CD4-positive, alpha-beta T cell treated with Interleukin-1 beta for 1 hour (primary cell): ENCODE measurements at places on chromosomes 7 and 10.

- no peak for DNase-seq
These were observed 60.6 kb downstream of the CAV1 start for GRCh38 chr7:116585392-116585791.

- DNase-seq: no peak
These were observed 38.2 kb downstream of the MDH2 start for GRCh38 chr7:76086070-76086469.

GRCh38 chr7:124022551-124022950 lies 10.3 kb downstream of the TMEM229A start:
- DNase-seq: no peak

DNA sequence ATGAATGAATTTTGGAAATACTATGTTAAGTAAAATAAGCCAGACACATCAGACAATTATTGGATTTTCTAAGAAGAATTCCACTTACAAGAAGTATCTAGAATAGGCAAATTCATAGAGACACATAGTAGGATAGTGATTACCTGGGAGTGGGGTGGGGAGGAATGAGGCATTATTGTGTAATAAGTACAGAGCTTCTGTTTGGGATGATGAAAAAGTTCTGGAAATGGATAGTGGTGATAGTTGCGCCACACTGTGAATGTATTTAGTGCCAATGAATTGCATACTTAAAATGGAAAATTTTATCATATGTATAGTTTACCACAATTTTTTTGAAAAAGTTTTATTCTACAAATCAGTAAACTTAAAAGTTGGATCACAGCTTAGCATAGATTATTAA lies 297.2 kb upstream of the KAT6B start:
- no peak for DNase-seq

GRCh38 chr10:120989279-120989678 lies 138.1 kb downstream of the WDR11 start:
- DNase-seq: no peak

GRCh38 chr7:131327049-131327625 lies 539 bp upstream of the MKLN1 start:
- peak; percentile 33 for DNase-seq

- DNase-seq: peak; percentile 2
These were observed 103.7 kb downstream of the MACC1 start for GRCh38 chr7:20113427-20114027.

GRCh38 chr10:101221549-101221948 lies 7.7 kb downstream of the LBX1 start:
- no peak for DNase-seq

- DNase-seq: no peak
These were observed 241.9 kb downstream of the PTPRN2 start for GRCh38 chr7:158345731-158346130.

DNA sequence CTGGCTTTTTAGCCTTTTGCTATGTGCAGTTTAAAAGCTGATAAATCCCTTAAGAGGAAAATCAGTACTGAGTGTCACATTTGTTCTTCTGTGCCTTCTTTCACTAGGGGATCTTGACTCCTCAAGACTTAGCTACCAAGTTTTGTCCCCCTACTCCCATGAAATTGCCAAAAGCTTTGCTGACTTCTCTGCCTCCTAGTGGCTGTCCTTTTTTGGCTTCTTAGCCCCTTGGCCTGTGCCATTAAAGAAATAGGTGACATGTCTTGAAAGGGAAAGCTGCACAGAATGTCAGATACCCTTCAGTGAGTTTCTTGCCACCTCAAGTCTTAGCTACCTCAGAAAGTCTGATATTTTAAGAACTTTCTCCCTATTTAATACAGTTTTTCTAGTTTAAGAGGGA lies 10.5 kb downstream of the MKLN1 start:
- no peak for DNase-seq

DNA sequence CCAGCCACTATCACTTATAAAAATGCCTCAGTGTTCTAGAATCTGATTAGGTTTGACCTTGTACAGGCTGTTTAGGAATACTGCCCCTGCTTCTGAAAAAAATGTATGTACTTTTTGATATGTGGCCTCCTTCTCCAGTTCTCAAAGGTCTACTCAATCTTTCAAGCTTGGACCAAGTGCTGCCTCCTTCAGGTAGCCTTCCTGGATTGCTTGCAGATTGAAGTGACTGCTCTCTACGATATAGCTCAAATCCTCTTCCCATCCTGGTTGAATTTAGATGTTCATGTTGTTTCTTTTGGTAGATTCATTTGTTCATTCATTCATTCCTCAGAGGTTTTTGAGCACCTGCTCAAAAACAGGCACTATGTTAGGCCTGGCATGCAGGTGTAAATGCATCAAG lies 77.2 kb upstream of the NPTX2 start:
- DNase-seq: no peak

- no peak for DNase-seq
These were observed 371.5 kb upstream of the PODXL start for GRCh38 chr7:131927770-131928423.

- DNase-seq: no peak
These were observed 39.2 kb downstream of the PTPRE start for GRCh38 chr10:127945948-127946711.

GRCh38 chr7:120190566-120190965 lies 82.4 kb upstream of the KCND2 start:
- DNase-seq: no peak

DNA sequence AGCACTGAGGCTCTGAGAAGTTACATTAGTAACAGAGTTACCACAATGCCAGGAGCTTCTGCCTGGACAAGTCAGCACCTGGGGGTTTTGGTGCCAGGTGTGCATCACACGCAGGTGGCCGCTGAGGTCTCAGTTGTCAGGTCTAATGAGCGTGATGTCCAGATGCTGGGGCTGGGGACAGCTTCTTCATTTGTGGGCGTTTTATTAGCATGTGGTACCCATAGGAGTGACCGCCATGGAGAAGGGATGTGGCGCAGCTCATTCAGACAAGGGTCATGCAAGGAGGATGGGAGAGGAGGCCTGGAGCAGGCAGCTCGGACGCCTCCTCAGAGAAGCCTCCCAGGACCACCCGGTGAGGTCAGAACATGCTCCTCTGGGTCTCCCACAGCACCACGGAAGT lies 27.8 kb downstream of the FAM241B start:
- no peak for DNase-seq

DNA sequence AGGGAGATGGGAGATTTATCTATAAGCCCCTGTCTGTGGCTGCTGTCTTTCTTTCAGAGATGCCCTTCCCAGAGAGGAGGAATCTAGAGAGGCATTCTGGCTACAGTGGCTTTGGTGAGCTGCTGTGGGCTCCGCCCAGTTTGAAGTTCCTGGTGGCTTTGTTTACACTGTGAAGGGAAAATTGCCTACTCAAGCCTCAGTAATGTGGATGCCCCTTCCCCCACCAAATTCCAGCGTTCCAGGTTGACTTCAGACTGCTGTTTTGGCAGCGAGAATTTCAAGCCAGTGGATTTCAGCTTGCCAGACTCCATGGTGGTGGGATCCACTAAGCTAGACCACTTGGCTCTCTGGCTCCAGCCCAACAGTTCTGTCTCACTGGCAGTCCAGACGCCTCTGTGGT lies 951.6 kb downstream of the CCSER2 start:
- DNase-seq: no peak
